ENCODE measurements at places on chromosomes 1 and 21. TPM values are rescaled to one million over a fixed set of nuclear protein-coding genes. Genes with fewer than 3 reads are reported as not detected.
A peak's percentile ranks its signal among the peaks of the same experiment; 100 is the strongest.

- no peak for ATAC-seq
- peaks cover 16% of the 10 kb centered on the region for H3K4me1 ChIP-seq
- no peaks in the 10 kb centered on the region for H3K36me3 ChIP-seq
- no peak overlapping the region for H3K4me3 ChIP-seq
- peak overlapping the region; percentile 20 for H3K27ac ChIP-seq
- H3K27me3 ChIP-seq: no peaks in the 10 kb centered on the region
Observed at GRCh38 chr1:200673952-200674823, 4.5 kb upstream of the DDX59 start.

GRCh38 chr1:159753386-159753785 lies 27.4 kb upstream of the DUSP23 start:
- no peak for ATAC-seq
- H3K36me3 ChIP-seq: no peaks in the 10 kb centered on the region
- H3K27me3 ChIP-seq: no peaks in the 10 kb centered on the region
- no peak overlapping the region for H3K4me3 ChIP-seq
- H3K27ac ChIP-seq: no peak overlapping the region

GRCh38 chr1:228154670-228155571 lies 5.2 kb downstream of the GJC2 start:
- H3K4me3 ChIP-seq: peak overlapping the region; percentile 44
- ATAC-seq: peak; percentile 87
- H3K4me1 ChIP-seq: peaks cover 7% of the 10 kb centered on the region
- peak overlapping the region; percentile 66 for H3K27ac ChIP-seq
- H3K27me3 ChIP-seq: no peaks in the 10 kb centered on the region
- no peaks in the 10 kb centered on the region for H3K36me3 ChIP-seq

The KRTAP19-4 gene
- total RNA-seq: not detected

The MSH4 gene
- 0.95 TPM for total RNA-seq

The ENAH gene
- total RNA-seq: 0.08 TPM

GRCh38 chr1:185483664-185484450 lies 166.8 kb upstream of the IVNS1ABP start:
- no peak for ATAC-seq
- no peaks in the 10 kb centered on the region for H3K27me3 ChIP-seq
- H3K4me3 ChIP-seq: no peak overlapping the region
- H3K27ac ChIP-seq: no peak overlapping the region
- H3K36me3 ChIP-seq: no peaks in the 10 kb centered on the region

DNA sequence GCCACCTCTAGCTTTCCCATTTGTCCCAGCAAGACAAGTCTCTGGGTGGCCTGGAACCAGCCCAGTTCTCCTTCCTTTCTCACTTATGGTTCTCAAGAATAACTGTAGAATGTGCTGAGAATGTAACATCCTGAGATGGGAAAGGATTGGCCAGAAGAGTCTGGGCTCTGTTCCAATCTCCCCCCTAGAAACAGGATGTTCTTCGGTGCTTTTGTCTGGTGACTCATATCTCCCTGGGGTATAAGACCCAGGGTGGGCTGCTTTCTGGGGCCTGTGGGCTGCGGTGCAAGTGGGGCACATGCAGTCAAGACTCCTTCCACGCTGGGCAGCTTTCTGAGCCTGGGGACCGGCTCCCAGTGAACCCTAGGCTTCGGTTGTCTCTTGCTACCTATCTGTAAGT lies 251.2 kb upstream of the POU3F1 start:
- H3K4me1 ChIP-seq: no peaks in the 10 kb centered on the region
- no peak for ATAC-seq
- H3K27me3 ChIP-seq: peaks cover 56% of the 10 kb centered on the region

GRCh38 chr1:242467556-242468145 lies 56.8 kb downstream of the PLD5 start:
- ATAC-seq: no peak
- peaks cover 6% of the 10 kb centered on the region for H3K27me3 ChIP-seq
- no peaks in the 10 kb centered on the region for H3K4me1 ChIP-seq
- no peak overlapping the region for H3K4me3 ChIP-seq
- H3K36me3 ChIP-seq: no peaks in the 10 kb centered on the region
- no peak overlapping the region for H3K27ac ChIP-seq

DNA sequence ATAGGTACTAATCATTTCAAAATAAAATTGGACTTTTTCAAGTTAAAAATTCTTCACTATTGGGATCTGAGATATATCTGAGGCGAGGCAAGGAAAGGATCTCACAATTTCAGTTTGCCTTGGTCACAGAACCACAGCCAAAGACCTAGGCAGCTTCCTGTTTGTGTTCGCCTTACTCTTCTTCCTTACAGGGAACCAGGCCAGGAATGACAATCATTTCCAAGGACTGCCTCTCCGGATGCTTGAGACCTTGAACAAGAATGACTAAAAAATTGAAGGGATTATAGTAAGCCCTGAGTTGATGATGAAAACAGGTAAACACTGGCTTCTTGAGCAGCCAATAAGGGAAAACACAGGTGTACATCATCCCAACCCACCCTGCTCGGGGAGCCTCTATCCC lies 35.2 kb upstream of the SERBP1 start:
- peaks cover 9% of the 10 kb centered on the region for H3K27me3 ChIP-seq
- H3K27ac ChIP-seq: no peak overlapping the region
- ATAC-seq: no peak
- H3K4me3 ChIP-seq: no peak overlapping the region
- H3K36me3 ChIP-seq: no peaks in the 10 kb centered on the region
- H3K4me1 ChIP-seq: no peaks in the 10 kb centered on the region

DNA sequence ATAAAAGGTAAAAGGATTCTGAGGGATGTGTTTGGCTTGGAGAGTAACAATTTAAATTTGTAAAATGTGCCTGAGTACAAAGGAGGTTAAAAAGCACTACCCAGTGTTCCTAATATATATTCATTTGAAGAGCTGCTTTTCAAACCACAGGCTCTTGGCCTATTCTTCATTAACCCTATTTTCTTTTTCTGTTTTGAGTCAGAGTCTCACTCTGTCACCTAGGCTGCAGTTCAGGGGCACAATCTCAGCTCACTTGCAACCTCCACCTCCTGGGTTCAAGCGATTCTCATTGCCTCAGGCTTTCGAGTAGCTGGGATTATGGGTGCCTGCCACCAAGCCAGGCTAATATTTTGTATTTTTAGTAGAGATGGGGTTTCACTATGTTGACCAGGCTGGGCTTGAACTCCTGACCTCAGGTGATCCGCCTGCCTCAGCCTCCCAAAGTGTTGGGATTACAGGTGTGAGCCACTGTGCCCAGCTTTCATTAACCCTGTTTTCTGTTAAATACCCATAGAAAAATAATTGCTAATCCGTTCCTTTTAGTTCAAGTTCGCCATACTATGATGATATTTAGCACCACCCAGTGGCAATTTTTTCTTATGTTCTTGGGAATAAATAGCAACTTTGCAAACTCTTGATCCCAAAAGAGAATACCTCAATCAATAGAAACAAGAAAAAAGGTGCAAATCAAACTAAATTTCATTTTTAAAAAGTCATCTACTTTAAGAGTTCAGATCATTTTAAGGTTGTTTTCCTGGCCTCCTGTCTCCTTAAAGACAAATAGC lies 30.5 kb downstream of the ZBTB8OS start:
- ATAC-seq: peak; percentile 43
- peak overlapping the region; percentile 6 for H3K4me3 ChIP-seq
- H3K4me1 ChIP-seq: peaks cover 27% of the 10 kb centered on the region
- H3K36me3 ChIP-seq: peaks cover 56% of the 10 kb centered on the region
- H3K27me3 ChIP-seq: no peaks in the 10 kb centered on the region

GRCh38 chr1:160647329-160647720 lies 481 bp upstream of the SLAMF1 start:
- H3K4me3 ChIP-seq: peak overlapping the region; percentile 79
- H3K36me3 ChIP-seq: peaks cover 61% of the 10 kb centered on the region
- peak overlapping the region; percentile 89 for H3K27ac ChIP-seq
- ATAC-seq: peak; percentile 26

The PLPPR4 gene
- not detected for total RNA-seq

DNA sequence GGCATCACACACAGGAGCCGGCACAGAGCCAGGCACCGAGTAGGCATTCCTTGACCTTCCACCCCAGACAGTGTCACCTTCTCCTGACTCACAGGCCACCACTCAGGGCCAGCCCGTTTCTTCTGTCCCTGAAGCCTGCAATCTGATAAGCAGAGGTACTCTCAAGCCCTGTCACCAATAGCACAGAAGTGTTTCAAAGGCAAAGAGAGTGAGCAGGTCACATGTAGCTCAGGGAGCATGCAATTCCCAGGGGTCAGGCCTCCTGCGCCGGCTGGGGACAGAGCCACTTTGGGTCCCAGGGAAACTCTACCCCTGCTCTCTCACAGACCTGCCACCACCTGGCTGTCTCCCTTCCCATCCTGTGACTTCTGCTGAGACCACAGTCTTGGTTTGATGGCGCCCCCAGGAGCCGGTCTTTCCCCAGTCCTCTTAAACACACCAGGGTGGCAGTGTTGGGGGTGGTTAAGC lies 13.2 kb downstream of the CAPN9 start:
- no peak overlapping the region for H3K4me3 ChIP-seq
- H3K27me3 ChIP-seq: peaks cover 23% of the 10 kb centered on the region
- no peak overlapping the region for H3K27ac ChIP-seq
- H3K36me3 ChIP-seq: no peaks in the 10 kb centered on the region

The RXFP4 gene
- total RNA-seq: not detected

- ATAC-seq: no peak
- H3K27me3 ChIP-seq: no peaks in the 10 kb centered on the region
- no peak overlapping the region for H3K27ac ChIP-seq
- H3K4me1 ChIP-seq: no peaks in the 10 kb centered on the region
Observed at GRCh38 chr1:12276225-12276624, 46.4 kb downstream of the VPS13D start.

The CFHR4 gene
- total RNA-seq: not detected

- H3K4me3 ChIP-seq: no peak overlapping the region
- H3K27me3 ChIP-seq: no peaks in the 10 kb centered on the region
- ATAC-seq: no peak
- no peak overlapping the region for H3K27ac ChIP-seq
Observed at GRCh38 chr1:8643542-8644536, 173.6 kb downstream of the RERE start.

The TMPRSS15 gene
- total RNA-seq: not detected

DNA sequence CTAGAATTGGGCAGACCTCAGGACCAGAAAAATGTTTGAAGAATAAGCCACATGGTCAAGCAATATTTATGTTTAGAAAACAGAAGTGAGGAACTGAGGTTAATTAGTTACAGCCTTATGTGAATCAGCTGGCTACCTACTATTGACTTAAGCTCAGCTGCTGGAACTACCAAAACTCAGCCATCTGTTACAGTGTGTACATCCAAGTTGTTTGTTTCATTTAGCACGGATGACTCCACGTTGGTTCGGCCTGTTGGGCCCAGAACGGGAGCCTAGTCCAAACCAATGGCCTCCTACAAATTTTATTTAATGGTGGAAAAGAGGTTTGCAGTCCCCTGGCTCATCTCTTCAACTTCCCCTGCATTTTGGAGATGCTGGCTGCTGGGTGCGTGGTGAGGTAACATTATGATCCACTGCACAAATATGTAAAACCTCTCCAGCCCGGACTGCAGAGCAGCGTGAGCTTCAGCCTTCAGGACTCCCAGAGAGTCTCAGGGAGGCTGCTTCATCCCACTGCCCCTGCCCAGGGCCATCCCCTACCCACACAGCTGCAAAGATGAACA lies 143.4 kb downstream of the ZZZ3 start:
- no peak overlapping the region for H3K4me3 ChIP-seq
- no peaks in the 10 kb centered on the region for H3K27me3 ChIP-seq
- H3K36me3 ChIP-seq: no peaks in the 10 kb centered on the region
- no peaks in the 10 kb centered on the region for H3K4me1 ChIP-seq
- H3K27ac ChIP-seq: no peak overlapping the region

DNA sequence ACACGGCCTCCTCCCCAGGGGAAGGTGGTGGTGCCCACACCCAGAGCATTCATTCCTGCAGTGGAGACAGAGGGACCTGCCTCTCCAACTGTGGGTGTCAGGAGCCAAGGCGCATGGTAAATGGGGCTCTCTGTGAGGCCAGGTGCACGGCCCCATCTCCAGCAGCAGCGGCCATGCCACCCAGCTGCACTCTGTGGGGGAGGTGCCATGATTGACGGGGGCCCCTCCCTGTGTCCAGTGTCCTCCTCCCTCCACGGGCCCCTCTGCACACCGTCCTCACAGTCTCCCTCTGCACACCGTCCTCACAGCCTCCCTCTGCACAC lies 83.6 kb upstream of the COL6A1 start:
- no peak overlapping the region for H3K4me3 ChIP-seq
- no peaks in the 10 kb centered on the region for H3K27me3 ChIP-seq
- ATAC-seq: no peak

DNA sequence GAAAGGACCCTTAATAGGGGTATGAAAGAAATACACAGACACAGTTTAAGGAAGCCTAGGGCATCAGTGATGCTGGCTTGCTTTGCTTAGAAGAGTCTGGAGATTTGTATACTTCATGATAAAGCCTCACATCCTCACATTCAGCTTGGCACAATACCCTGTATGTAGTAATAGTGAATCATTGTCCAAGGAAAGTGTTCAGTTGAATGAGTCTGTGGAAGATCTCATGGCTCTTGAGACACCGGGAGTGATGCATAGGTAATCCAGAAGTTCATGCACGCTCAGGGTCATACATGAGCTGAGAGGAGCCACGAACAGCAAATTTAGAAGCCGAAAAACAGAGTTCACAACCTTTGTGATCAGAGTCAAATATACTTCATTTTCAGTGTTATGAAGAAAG lies 537.2 kb upstream of the TMPRSS15 start:
- no peak overlapping the region for H3K4me3 ChIP-seq
- no peaks in the 10 kb centered on the region for H3K27me3 ChIP-seq
- H3K27ac ChIP-seq: no peak overlapping the region
- no peak for ATAC-seq

The CDC20 gene
- 127 TPM for total RNA-seq

The CACNA1E gene
- 0.11 TPM for total RNA-seq

The SLFNL1 gene
- 0.13 TPM for total RNA-seq

DNA sequence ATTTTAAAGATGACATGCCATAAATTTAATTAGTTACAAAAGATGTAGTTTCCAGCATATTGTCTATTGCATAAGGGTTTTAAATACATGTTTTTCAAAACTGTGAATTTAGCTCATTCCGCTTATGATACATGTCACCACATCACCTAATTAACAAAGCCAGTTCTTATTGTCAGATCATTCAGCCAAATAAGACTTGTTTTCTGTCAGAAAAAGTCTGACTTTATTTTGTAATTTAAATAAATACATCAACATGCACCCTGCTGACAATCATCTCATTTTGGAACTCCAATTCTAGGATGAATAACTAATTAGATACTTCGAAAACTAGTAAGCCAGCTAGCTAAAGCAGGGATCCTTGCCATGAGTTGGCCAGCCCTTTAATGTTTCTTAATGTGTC lies 110.9 kb upstream of the APP start:
- H3K4me1 ChIP-seq: no peaks in the 10 kb centered on the region
- no peaks in the 10 kb centered on the region for H3K36me3 ChIP-seq
- H3K4me3 ChIP-seq: no peak overlapping the region
- ATAC-seq: no peak
- no peak overlapping the region for H3K27ac ChIP-seq
- peaks cover 14% of the 10 kb centered on the region for H3K27me3 ChIP-seq

The SPRR4 gene
- not detected for total RNA-seq

The HUNK gene
- total RNA-seq: 0.85 TPM

- H3K4me1 ChIP-seq: peaks cover 27% of the 10 kb centered on the region
- peak; percentile 58 for ATAC-seq
- H3K27ac ChIP-seq: peak overlapping the region; percentile 93
Observed at GRCh38 chr1:8602471-8603219, 214.8 kb downstream of the RERE start.

The NAV1 gene
- 0.28 TPM for total RNA-seq

Measured in activated T-helper 17 cell treated with anti-CD3 and anti-CD28 coated beads, Interleukin-2, amount 50 U/mL, for 72 hours (primary cell).